ENCODE measurements at places on chromosomes 4 and X. TPM values are rescaled to one million over a fixed set of nuclear protein-coding genes. Genes with fewer than 3 reads are reported as not detected.

Gene ZFP92
- 3.4 TPM for total RNA-seq

Gene MRPL1
- total RNA-seq = 17.6 TPM

Gene SH3RF1
- total RNA-seq = 33.8 TPM

Gene NRK
- 1.3 TPM for total RNA-seq

Gene TMPRSS11E
- total RNA-seq = not detected

Gene TRIM75
- not detected for total RNA-seq

Gene GJB1
- total RNA-seq = 5.4 TPM

DNA sequence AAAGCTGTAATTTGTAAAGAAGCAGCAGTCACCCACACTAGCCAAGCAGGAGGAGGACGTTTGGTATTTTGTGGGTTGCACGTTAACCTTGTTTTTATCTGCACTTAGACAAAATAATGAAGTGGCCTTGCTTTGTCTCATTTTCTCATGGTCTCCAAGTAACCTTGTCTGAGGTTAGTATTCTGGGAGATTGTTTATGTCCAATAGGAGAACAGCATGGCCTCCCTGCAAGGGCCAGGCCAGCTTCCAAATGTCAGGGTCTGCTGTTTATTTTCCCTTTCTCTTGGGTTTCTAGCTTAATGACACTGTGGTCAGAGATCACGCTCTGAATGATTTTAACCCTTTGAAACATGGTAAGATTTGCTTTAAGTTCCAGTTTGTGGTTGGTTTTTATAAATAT, 29.9 kb downstream of the PNMA6E start:
- H3K4me3 ChIP-seq = no peak overlapping the region
- no peak overlapping the region for H3K27ac ChIP-seq
- no peaks in the 10 kb centered on the region for H3K27me3 ChIP-seq

- no peaks in the 10 kb centered on the region for H3K27me3 ChIP-seq
- H3K27ac ChIP-seq = no peak overlapping the region
- DNase-seq = no peak
- no peak overlapping the region for H3K4me3 ChIP-seq
- H3K36me3 ChIP-seq = no peaks in the 10 kb centered on the region
Observed at GRCh38 chr4:45349859-45350258, 623.5 kb upstream of the GNPDA2 start.

DNA sequence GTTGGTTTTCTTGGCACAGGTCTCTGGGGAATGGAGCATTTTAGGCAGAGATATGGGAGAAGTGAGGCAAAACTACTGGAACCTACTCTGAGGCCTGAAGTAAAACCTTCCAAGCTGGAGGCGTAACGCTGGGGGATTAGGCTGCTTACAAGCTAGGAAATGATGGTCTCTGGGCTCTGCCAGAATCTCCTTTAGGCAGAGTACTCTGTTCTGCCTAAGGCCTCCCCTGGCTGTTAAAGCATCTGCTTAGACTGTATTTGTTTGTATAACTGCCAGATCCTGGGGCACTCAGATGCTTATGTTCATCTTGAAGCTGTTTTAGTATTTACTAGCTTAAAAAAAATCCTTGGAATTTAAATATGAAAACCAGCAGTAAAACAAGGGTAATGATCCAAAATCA, 822.2 kb downstream of the RPA4 start:
- no peaks in the 10 kb centered on the region for H3K4me1 ChIP-seq
- no peak overlapping the region for H3K27ac ChIP-seq
- H3K4me3 ChIP-seq = no peak overlapping the region
- H3K36me3 ChIP-seq = no peaks in the 10 kb centered on the region

GRCh38 chrX:6169407-6169806, 59.3 kb downstream of the NLGN4X start:
- no peak overlapping the region for H3K4me3 ChIP-seq
- H3K4me1 ChIP-seq = no peaks in the 10 kb centered on the region
- no peak overlapping the region for H3K27ac ChIP-seq
- H3K36me3 ChIP-seq = no peaks in the 10 kb centered on the region
- no peak for DNase-seq

DNA sequence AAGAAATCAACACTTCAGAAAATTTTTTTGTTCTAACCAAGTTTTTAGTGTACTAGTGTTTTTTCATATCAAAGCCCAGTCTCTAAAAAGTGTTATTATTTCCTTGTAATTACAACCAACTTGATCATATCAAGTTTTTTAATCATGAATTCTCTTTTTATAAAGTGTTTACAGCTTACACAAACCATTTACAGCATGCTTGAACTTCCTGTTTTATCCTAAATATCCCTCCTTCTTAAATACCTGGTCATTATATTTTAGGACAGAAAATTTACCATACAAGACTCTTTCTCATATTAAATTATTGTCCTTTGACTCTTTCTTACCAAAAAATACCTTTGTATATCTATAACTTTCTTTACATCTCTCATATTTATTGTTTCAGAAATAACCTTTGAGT, 89.4 kb upstream of the NPY2R start:
- no peak overlapping the region for H3K27ac ChIP-seq
- no peak for DNase-seq
- H3K4me1 ChIP-seq = no peaks in the 10 kb centered on the region

DNA sequence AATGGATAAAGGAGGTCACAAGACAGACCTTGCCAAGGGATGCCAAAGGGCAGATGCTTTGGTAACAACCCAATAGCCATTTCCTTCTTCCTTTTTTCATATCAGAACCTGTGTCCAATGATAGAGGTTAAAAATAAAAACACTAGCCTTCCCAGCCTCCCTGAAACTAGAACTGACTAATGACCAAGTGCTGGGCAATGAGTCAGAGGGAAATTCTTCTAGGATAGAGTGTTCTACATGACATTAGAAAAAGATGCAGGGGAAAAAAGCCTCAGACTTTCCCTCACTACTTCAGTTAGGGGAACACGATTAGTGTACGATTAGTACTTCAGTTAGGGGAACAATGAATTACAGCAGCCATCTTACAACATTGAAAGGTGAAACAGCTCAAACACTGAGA, 29.3 kb upstream of the FAM47C start:
- no peaks in the 10 kb centered on the region for H3K36me3 ChIP-seq
- H3K4me1 ChIP-seq = no peaks in the 10 kb centered on the region
- no peak overlapping the region for H3K27ac ChIP-seq
- no peak overlapping the region for H3K4me3 ChIP-seq

- H3K36me3 ChIP-seq = no peaks in the 10 kb centered on the region
- no peaks in the 10 kb centered on the region for H3K27me3 ChIP-seq
- H3K4me1 ChIP-seq = peaks cover 3% of the 10 kb centered on the region
- H3K27ac ChIP-seq = no peak overlapping the region
- no peak for DNase-seq
Observed at GRCh38 chr4:110485452-110485851, 9.5 kb downstream of the ENPEP start.

GRCh38 chr4:143336781-143337599, at the start of gene GAB1:
Gene GAB1 (plus strand): TSS chr4:143336876. CDS start chr4:143337189, 313 bp downstream.
- H3K27ac ChIP-seq = peak within 1 kb of the TSS; percentile 92
- DNase-seq = peak; percentile 90
- H3K4me1 ChIP-seq = peaks cover 6% of the 10 kb centered on the region
- no peaks in the 10 kb centered on the region for H3K36me3 ChIP-seq
- H3K4me3 ChIP-seq = peak within 1 kb of the TSS; percentile 92

- no peak overlapping the region for H3K27ac ChIP-seq
- no peaks in the 10 kb centered on the region for H3K27me3 ChIP-seq
- no peak overlapping the region for H3K4me3 ChIP-seq
- no peaks in the 10 kb centered on the region for H3K4me1 ChIP-seq
- DNase-seq = no peak
- no peaks in the 10 kb centered on the region for H3K36me3 ChIP-seq
Observed at GRCh38 chr4:10164877-10165283, 48.3 kb upstream of the WDR1 start.

- DNase-seq = no peak
- H3K27me3 ChIP-seq = no peaks in the 10 kb centered on the region
- peaks cover 23% of the 10 kb centered on the region for H3K4me1 ChIP-seq
- no peak overlapping the region for H3K27ac ChIP-seq
Observed at GRCh38 chr4:76606645-76607265, 171.7 kb downstream of the SHROOM3 start.

DNA sequence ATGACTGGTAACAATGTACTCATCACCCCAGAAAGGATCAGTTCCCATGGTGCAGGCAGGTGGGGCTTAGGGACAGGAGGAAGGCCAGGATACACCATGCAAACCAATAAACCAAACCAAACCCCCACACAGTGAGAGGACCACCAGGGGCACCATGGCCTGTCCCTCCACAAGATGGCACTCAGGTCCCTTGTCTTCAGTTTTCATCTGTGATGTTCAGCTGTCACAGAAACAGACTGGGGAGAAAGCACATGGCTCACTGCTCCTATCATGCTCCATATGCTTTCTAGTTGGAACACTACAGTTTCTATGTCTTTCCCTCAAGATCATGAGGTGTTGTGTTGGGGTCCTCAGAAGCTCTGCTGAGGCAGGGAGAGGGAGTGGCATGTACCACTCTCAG, 10.1 kb downstream of the HS3ST1 start:
- DNase-seq = no peak
- no peaks in the 10 kb centered on the region for H3K4me1 ChIP-seq
- H3K27ac ChIP-seq = no peak overlapping the region

GRCh38 chrX:114181195-114181594, 402.7 kb upstream of the HTR2C start:
- H3K4me3 ChIP-seq = no peak overlapping the region
- H3K36me3 ChIP-seq = no peaks in the 10 kb centered on the region
- no peaks in the 10 kb centered on the region for H3K27me3 ChIP-seq
- no peaks in the 10 kb centered on the region for H3K4me1 ChIP-seq
- no peak overlapping the region for H3K27ac ChIP-seq
- DNase-seq = no peak

- H3K4me1 ChIP-seq = no peaks in the 10 kb centered on the region
- no peak for DNase-seq
- H3K4me3 ChIP-seq = no peak overlapping the region
- H3K36me3 ChIP-seq = no peaks in the 10 kb centered on the region
Observed at GRCh38 chr4:110163327-110164069, 34.9 kb downstream of the ELOVL6 start.

- DNase-seq = no peak
- H3K27ac ChIP-seq = no peak overlapping the region
- peaks cover 1% of the 10 kb centered on the region for H3K27me3 ChIP-seq
Observed at GRCh38 chrX:30302956-30303355, 6.2 kb downstream of the NR0B1 start.

GRCh38 chr4:146062340-146062739, 113.2 kb upstream of the LSM6 start:
- DNase-seq = no peak
- H3K4me3 ChIP-seq = no peak overlapping the region
- H3K36me3 ChIP-seq = no peaks in the 10 kb centered on the region
- no peak overlapping the region for H3K27ac ChIP-seq
- no peaks in the 10 kb centered on the region for H3K4me1 ChIP-seq
- no peaks in the 10 kb centered on the region for H3K27me3 ChIP-seq
